ENCODE measurements at places on chromosomes 11 and 22.
A peak's percentile ranks its signal among the peaks of the same experiment; 100 is the strongest.

DNA sequence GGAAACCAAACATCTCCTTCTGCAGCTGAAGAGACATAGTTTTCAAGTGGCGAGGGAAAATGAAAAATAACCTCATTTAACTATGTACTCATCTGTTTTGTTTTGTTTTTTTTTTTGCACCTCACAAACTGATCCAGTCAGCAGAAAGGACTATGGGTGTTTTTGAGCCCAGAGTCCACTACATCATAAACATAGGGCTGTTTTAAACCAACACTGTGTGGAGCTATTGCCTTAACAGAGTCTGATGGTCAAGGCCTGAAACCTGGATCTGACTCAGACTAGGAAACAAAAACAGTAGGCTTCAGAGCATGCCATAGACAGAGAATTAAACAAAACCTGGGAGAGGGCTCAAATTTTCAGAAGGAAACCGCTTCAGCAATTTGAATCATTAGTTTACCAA, 99.3 kb upstream of the FSHB start:
- no peak for DNase-seq

GRCh38 chr22:27512283-27512761, 289.2 kb downstream of the MN1 start:
- peak; percentile 65 for DNase-seq

DNA sequence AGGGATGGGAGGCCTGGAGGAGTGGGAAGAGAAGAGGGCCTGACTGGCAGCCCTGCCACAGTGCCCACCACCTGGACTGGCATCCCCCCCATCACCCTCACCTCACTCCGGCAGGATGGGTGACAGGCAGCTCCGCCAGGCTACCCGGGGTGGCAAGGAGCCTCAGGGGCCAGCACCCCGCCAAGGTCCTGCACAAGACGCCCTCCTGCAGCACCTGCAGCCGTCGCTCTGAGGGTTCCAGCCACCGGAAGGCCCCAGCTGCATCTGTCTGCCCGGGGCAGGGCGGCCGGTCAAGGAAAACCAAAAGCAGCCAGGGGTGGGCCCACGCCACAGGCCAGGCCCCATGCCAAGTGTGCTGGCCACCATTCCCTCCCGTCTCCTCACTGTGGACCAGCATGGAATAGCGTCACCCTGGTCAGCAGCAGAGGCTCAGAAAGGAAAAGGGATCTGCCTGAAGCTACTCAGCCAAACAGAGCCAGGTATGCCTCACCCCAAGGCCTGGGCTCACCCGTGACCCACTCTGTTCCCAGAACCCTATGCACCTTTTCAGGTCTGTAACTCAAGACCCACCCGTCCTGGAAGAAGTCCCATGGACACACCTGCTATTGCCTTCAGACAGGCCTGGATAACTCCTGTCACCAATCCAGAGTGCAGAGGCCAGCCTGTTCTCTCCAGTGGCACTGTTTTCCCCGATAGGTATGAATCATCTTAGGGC, 7.0 kb downstream of the RHBDD3 start:
- no peak for DNase-seq

- DNase-seq, result no peak
These were observed 44.5 kb downstream of the BRD1 start for GRCh38 chr22:49783036-49783746.

- no peak for DNase-seq
These were observed 720 bp downstream of the FAM118A start for GRCh38 chr22:45310331-45310976.

- no peak for DNase-seq
These were observed 8.6 kb downstream of the PHLDB1 start for GRCh38 chr11:118615976-118616371.

DNA sequence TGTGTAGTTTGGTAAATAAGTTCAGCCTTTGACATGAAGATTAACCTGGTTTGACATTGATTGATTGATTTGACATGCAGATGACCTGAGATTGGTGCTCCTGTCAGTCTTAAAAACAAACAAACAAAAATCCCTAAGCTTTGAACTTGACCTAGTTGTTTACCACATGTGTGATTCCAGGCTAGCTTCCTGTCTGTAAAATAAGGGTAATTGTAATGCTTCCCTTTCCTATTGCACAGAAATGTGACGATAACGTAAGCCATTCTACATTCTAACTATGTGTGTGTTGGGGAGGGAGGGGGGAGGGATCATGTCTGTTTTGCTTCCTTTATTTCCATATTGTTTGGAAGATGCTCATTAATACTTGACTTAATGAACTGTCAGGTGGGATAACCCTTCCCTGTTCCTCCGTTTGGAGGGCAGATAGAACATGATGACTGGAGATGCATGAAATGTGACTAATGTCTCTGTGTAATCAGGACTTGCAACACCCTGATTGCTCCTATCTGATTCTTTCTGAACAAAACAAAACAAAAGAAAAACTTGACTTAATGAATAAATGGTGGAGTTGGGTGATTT, 106.1 kb upstream of the CLMP start:
- DNase-seq, result no peak

DNA sequence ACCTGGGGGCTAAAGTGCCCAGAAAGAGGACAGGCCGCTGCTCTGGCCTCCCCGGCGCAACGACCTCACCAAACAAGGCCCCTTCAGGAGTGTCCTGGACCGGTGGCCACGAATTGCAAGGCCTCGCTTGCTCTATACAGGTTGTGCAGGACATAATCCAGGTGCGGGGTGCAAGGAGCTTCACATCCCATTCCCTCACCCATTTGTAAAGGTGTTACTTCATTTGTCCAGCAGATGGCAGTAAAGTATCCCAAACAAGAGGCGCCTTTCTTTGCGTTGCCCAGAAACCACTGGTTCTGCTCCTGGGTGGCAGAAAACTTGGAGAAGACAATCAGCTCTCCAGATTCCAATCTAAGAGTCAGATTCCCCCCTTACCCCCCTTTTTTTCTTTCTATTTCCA, 35.9 kb upstream of the PRDM11 start:
- DNase-seq, result no peak

DNA sequence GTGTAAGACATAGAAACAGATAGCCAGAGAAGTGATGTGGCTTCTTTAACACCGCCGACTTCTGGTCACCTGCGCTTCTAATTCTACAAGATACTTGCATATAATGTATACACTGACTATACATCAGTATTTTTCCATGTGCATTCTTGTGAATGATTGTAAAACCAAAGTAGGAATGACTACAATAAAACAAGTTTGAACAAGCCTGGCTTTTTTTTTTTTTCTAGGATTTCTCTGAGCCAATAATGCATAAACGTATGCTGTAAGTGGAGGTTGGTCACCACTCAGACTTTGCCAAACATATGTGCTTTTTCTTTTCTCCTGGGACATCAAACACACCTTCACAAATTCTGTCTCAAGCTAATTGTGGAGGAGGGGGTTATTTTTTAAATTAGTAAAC, 237.8 kb upstream of the KIRREL3 start:
- DNase-seq, result no peak

DNA sequence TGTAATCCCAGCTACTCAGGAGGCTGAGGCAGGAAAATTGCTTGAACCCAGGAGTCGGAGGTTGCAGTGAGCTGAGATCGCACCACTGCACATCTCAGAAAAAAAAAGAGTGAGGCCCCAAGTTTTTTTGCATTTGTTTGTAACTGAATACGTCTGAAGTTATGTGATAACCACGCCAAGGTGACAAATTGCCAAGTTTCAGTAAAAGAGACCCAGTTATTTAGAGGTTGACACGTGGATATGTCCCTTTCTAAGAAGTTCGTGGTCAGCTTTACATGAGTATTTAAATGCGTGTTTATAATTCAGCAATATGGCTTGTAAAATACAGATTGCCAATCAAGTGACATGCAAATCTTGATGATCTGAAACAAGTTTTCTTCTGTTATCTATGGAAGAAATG, 8.0 kb downstream of the PPARA start:
- DNase-seq, result no peak

DNA sequence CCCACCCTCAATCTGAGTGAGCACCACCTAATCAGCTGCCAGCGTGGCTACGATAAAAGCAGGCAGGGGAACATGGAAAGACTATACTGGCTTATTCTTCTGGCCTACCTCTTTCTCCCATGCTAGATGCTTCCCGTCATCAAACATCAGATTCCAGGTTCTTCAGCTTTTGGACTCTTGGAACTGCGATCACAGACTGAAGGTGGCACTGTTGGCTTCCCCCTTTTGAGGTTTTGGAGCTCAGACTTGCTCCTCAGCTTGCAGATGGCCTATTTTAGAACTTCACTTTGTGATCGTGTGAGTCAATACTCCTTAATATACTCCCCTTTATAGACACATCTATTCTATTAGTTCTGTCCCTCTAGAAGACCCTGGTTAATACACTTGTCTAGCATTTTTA, 543.7 kb upstream of the RAG2 start:
- DNase-seq, result no peak

DNA sequence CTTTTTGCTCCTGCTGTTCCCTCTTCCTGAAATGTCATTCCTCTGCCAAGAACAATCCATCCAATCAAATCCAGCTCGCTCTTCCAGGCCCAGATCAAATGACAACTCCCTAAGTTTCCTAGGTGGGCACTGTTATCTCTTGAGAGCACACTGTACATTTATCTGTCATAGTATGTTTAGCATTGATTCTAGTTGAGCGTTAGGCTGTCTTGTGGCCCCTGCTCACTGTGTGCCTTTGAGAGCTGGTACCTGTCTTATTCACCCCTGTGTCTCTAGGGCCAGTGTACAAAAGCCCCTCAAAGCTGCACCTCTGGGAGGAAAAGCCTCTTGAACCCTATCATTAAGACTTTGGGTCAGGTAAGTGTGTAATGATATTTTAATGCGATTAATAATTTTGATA, 7.1 kb upstream of the LMO2 start:
- no peak for DNase-seq

DNA sequence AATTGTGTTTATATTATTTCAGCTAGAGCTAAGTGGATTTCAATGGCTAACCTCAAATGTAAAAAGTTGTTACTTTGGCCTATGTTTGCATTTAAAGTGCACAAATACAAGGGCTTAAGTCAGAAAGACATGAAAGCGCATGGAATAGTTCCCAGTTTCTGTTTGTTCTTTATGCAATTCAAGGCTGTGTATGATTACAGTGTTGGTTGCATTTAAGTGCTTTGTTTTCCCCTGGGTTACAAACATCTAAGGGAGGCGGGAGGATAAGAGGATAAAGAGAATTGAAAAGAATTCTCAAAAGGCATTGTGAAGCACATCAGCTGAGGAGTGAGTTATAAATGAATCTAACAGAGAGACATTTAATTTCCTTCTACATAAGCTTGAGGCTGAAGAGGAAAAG, 453.4 kb downstream of the NTM start:
- no peak for DNase-seq

DNA sequence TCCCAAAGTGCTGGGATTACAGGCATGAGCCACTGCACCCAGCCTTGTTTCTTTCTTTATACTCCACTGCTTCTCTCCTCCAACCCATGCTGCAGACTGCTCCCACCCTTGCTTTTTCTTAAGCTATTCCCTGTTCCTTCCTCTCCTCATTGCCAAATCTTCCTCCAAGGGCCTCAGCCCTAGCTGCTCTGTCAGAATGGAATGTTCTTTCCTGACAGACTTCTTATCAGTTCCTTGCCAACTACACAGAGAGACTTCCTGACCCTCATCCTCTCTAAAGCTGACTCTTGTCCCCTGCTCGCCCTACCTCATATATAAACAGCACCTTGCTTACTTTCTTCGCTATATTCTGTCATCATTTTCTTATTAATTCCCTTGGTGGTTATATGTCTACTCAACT, 16.9 kb upstream of the PIK3C2A start:
- no peak for DNase-seq

DNA sequence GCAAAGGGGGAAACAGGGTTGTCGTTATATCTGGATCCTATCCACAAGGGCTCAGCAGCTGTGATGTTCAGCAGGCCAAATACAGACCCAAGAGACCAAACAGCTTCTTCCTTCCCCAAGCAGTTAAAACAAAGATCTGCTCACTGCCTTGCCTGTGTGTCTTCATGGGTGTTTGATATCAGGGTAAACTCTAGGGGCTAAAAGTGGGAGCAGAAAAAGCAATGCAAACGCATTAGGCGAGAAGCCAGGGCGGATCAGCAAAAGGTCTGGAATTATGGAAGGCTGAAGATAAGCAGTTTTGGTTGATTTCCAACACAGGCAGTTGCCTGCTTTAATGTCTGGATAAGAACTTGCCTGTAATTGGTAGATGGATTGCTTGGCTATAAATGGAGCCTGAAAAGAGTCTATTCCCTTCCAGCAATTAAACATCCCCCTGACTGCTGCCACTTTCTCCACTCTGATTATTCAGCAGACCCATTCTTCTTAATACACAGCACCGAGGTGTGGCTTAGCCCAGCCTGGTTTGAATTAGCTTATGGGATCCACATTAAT, 126.3 kb downstream of the COMMD9 start:
- no peak for DNase-seq

DNA sequence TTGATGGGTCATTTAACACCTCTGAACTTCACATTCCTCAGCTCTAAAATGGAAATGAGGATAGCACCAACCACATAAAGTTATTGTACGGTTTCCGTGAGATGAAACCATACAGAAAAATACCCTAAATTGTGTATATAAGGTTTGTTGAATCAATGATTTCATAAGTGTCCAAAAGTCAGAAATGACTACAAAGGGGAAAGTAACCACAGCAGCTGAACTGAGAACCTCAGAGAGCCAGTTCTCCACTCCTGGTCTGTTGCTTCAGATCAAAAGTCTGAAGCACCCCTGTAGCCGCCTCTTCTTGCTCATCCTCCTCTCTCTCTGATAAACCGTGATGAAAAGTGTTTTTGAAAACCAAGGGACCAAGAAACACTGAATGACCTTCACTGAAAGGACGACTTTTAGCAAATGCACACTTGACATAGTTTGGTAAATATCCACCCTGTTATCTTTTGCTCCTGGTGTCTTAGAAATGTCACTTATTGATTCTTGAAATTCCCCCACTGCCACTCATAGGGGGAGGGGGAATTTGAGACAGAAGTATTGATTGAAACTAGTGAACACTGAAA, 194.5 kb downstream of the NAV2 start:
- DNase-seq, result no peak

- no peak for DNase-seq
These were observed 860.1 kb downstream of the TBC1D22A start for GRCh38 chr22:47622541-47622940.

DNA sequence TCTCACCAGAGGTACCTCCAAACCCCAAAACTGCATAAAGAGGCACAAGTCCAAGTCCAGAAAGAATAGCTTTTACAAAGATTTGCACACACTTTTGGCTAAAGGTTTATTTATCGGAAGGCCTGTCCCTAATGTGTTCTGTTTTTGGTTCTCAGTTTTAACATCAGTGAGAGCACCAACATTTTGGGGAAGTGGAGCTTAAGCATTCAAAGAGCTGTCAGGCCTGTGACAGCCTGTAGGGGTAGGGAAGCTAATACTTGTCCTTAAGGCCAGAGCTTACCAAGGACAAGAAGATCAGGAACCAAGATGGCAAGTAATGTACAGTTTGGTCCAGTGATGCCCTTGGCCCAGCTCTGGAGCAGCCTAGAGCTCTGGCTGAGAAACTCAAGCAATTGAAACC, 38.9 kb upstream of the SCUBE2 start:
- no peak for DNase-seq

GRCh38 chr22:42931421-42932196, 74.5 kb upstream of the ARFGAP3 start:
- no peak for DNase-seq

- peak; percentile 91 for DNase-seq
These were observed at the start of gene CYTH4 for GRCh38 chr22:37282385-37282677. TSS of gene CYTH4 (plus strand) at chr22:37282508. CDS start at chr22:37282570, 62 bp downstream.
